ENCODE measurements at places on chromosomes 13 and 19.

DNA sequence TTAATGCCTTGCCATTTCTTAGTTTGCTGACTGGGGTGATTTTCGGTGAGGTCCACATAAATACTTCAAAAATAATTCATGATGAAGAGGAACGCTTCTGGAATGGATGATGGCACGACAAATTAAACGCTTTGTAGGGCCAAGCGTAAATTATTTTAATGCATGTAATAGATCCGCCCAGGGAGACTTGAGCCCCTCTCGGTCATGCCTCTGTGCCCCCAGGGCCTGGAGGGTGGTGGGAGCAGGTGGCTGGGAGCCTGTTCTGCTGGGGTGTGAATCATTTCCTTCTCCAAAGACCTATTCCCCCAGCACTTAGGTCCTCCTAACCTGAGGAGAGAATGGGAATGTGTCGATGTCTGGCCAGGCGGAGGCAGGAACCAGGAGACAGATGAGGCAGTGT lies 350.6 kb downstream of the ZNF536 start:
- no peak for DNase-seq

DNA sequence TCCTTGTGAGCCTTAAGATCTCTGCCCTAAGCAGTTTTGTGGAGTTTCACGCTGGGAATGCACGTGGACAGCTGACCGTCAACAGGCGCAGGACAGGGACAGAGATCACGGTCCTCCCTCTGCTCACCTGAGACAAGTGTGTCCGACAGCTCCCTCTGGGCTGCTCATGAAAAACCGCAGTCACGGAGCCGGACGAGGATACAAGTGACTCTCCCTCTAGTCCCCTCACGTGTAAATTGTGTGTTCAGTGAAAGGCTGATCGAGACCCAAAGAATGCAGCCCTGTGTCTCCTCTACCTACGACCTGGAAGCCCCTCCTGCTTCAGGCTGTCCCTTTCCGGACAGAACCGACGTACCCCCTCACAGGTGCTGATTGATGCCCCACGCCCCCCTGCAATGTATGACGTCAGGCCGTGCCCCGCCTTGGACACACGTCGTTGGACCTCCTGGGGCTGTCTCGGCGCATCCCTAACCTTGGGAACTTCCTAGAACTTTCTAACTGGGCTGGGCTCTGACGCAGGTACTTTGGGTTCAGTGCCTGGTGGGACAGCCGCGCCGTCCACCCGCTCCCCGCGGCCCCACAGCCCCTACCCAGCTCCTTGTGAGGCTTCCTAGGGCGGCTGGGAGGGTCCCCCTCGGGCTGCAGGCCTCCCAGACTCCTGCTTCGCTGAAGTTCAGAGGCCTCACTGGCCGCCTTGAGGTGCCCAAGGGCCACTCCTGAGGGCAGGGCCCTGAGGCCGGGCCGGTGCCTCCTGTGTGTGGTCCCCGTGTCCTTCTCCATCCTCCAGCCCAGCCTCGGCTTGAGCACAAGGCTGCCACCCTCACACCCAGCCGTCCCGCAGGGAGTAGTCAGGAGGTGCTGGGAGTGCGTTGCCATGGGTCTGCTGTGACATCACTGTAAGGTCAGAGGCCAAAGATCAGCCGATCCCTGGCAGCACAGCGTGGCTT lies at the start of gene C13orf46:
Gene C13orf46, minus strand, starts transcription at position 859 of the 947 bp plus-strand sequence. Its CDS starts 79 bp downstream, at position 780.
- DNase-seq: no peak

GRCh38 chr19:44789943-44790483 lies 12.3 kb downstream of the CBLC start:
- no peak for DNase-seq

- peak; percentile 50 for DNase-seq
These were observed 589 bp downstream of the ZBTB45 start for GRCh38 chr19:58519087-58519354.

DNA sequence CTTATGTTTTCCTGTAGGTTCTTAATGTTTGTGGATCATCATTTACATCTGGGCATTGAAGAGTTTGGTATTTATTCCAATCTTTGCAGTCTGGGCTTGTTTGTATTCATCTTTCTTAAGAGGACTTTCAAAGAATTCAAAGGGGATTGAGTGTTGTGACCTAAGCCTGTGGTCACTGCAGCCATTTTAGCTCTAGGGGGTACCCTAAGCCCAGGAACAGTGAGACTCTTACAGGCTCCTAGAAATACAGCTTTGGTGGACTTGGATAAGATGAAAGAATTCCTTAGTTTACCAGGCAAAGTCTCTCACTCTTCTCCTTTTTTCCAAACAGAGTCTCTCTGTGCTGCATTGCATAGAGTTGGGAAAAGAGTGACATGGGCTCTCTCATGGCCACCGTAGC lies 2539.0 kb upstream of the PCDH20 start:
- no peak for DNase-seq

GRCh38 chr13:51601601-51602565 lies 17.6 kb downstream of the WDFY2 start:
- no peak for DNase-seq

DNA sequence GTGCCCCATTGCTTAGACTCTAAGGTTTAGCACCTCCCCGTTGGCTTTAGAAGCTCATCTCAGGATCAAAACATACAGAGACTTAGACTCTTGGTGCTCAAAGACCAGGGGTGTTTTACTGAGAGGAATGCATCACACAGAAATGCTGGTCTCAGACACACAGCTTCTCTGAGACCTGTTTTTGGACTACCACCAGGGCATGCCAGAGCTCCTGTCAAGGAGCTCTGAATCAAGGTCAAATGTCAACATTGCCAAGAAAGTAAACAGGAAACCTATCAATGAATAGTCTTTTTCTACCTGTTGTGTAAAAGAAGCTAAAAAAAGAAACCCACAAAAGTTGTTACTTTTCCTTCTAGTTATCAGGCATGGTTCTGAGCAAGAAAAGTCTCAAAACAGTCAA lies 149.2 kb downstream of the COL4A1 start:
- no peak for DNase-seq

GRCh38 chr19:35112995-35113688 lies 2.5 kb upstream of the FXYD3 start:
- no peak for DNase-seq

DNA sequence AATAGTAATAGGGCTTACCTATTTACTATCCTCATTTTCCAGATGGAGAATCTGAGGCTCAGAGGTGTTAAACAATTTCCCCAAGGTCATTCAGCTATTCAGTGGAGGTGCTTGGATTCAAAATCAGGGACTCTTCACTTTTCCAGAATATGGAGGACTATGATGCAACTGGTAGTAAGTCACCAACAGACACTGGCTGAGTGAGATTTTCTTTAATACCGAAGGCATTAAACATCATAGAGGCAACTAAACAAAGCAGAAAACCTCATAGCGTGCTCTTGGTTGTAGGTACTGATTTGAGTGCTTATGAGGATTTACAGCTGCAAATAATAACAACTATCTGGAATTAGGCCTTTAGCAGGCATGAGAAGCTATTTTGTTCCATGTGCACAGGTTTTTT lies 134.4 kb downstream of the DLEU7 start:
- DNase-seq: no peak

DNA sequence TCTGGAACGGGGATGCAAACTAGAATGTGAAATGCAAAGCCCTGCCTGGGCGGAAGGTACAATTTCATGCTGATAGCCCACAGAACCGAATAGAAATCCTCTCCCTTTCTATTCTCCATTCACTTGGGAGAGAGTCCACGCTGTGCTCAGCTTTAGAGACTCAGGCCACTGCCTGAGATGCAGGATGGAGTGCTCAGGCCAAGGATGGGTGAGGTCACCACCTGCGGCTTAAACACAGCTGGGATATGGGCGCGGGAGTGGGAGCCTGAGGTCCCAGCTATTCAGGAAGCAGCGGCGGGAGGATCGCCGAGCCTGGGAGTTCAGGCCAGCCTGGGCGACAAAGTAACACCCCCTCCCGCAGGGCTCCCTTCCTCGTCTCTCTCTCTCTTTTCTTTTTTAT lies 446 bp upstream of the ZNF83 start:
- peak; percentile 10 for DNase-seq

DNA sequence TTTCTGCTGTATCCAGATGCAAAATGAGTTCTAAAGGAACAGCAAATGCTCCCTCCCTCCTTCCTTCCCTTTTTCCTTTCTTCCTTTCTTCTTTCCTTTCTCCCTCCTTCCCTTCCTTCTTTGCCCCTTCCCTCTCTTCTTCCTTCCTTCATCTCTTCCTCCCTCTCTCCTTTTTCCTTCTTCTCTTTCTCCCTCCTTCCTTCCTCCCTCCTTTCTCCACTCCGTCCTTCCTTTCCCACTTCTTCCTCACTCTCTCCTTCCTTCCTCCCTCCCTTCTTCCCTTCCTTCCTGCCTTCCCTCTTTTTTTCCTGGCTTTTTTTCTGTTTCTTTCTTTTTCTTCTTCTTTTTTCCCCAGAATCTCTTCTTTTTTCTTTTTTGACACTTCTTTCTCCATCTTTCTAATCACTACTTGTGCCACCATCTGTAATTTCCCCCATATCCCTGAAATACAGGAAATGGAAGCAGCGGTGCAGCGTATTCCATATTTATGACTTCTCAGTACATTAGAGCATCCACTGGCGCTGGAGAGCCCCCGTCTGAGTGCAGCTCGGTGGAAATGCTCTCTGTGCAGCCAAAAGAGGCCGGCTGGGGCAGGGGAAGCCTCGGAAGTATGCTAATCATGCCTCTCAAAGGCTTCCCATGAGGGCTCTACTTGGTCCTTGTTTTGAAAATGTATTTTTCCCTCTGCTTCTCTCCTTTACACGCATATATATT lies 275.6 kb downstream of the TSHZ3 start:
- no peak for DNase-seq

Measured in activated naive CD4-positive, alpha-beta T cell treated with anti-CD3 and anti-CD28 coated beads, Interleukin-2, amount 50 U/mL, for 16 hours (primary cell).